ENCODE measurements at places on chromosomes 4 and X.

GRCh38 chr4:125039550-125039949 is 275.2 kb upstream of the FAT4 start:
- DNase-seq: no peak

DNA sequence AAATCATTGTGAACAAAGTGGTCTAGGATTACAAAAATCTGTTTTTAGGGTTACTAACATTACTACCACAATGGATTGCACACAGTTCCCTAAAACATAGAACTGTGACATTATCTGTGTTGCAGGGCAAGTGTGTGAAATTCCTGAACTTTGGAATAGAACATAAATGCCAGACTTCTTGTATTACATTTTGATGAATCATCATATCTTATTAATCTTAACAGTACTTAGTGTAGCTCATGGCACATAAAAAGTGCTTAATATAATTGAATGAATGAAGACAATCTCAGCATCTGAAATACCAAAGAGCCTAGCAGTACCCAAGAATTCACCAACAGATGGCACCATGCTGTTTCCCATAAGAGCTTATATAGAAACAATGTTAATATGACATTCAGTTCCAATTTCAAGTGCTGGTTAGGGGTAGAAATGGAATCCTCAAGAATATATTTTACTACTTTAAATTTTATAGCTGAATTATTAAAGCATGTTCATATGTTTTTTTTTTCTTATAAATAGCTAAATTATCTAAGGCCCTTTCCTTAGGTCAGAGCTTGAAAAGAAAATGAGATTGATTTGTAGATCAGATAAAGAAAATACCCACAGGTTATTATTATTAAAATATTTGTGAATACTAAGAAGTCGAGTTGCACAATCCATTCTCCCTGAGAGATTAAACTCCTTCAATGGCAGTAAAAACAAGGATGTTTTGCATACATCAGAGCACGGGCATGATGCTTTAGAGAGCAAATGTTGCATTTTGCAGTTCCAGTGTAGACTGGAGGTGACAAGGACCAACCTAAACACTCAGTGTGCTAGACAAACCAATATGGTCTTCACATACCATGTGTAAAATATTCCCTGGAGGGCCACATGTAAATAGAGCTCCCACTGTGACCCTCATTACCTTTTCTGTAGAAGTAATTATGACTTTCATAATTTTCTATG is 25.7 kb upstream of the SHISA3 start:
- peak; percentile 25 for DNase-seq

DNA sequence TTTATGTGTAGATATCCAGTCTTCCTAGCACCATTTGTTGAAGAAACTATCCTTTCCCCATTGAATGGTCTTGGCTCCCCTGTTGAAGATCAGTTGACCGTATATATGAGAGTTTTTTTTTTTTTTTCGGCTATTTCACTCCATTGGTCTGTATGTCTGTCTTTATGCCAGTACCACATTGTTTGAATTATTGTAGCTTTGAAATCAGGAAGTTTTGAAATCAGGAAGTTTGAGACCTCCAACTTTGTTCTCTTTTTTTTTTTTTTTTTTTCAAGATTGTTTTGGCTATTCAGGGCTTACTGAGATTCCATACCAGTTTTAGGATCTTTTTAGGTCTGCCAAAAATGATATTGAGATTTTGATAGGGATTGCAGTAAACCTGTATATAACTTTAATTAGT is 4.3 kb upstream of the SCD5 start:
- peak; percentile 72 for DNase-seq

GRCh38 chr4:55055529-55055928 is 69.9 kb downstream of the KDR start:
- DNase-seq: no peak

DNA sequence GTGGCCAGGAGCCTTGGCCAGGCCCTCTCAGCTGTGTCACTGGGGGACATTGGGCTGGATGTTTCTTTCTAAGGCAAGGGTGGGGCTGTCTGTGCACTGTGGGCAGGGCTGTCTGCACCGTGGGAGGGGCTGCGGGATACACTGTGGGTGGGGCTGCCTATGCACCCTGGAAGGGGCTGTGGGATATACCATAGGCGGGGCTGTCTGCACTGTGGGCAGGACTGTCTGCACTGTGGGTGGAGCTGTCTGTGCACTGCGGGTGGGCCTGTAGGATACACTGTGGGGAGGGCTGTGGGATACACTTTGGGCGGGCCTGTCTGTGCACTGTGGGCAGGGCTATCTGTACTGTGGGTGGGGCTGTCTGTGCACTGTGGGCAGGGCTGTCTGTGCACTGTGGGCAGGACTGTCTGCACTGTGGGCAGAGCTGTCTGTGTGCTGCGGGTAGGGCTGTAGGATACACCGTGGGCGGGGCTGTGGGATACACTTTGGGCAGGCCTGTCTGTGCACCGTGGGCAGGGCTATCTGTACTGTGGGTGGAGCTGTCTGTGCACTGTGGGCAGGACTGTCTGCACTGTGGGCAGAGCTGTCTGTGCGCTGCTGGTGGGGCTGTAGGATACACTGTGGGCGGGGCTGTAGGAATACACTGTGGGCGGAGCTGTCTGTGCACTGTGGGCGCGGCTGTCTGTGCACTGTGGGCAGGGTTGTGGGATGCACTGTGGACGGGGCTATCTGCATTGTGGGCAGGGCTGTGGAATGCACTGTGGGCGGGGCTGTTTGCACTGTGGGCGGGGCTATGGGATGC is 31.1 kb downstream of the ACOX3 start:
- peak; percentile 95 for DNase-seq

- DNase-seq: peak; percentile 27
Observed at GRCh38 chrX:38627683-38628082, 66.3 kb downstream of the TSPAN7 start.

Data from MV-4-11 (cell line).